CD4-positive, alpha-beta T cell treated with Interleukin-10 for 1 hour (primary cell): ENCODE measurements at places on chromosomes 12 and 14.

GRCh38 chr12:131151558-131152345 is 198.0 kb downstream of the ADGRD1 start:
- DNase-seq, result no peak

DNA sequence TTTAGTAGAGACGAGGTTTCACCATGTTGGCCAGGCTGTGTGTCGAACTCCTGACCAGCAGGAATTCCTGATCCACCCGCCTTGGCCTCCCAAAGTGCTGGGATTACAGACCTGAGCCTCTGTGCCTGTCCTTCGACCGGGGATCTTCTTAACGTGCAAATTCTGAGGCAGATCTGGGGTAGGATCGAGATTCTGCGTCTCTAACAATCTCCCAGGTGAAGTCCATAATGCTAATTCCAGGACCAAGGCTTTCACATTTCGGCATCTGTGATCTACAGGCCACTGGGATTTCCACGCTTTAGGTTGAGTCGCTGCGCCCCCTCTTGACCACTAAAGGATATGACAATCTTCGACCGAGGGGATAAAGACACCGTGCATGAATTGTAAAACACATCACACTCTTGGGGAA is 24.8 kb downstream of the FOS start:
- peak; percentile 78 for DNase-seq

DNA sequence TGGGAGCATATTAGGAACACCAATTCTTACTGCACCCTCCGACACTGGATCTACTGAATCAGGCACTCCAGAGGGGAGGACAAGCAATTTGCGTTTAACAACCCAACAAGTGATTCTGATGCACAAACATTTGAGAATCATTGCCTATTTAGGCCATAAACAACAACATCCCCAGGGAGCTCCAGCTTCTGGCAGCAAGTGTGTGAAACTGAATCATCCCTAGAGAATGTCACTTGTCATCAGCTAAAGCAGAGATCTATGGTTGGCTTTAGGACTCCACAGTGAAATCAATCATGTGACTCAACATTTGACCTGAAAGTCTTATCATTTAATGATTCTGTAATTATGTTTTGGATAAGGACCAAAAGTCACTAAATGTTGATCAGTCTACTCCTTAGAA is 505.0 kb upstream of the FLRT2 start:
- DNase-seq, result no peak

- no peak for DNase-seq
These were observed 48.7 kb upstream of the BCL11B start for GRCh38 chr14:99320621-99321235.

GRCh38 chr14:68414121-68414520 is 378.7 kb downstream of the ZFP36L1 start:
- DNase-seq, result no peak

GRCh38 chr12:127145929-127146789 is 1120.8 kb upstream of the TMEM132C start:
- DNase-seq, result peak; percentile 75

GRCh38 chr12:109899783-109900751 is at the start of gene TCHP:
Gene TCHP (plus strand): TSS chr12:109900274. CDS start chr12:109903027, 2,753 bp downstream.
- DNase-seq, result peak; percentile 82

DNA sequence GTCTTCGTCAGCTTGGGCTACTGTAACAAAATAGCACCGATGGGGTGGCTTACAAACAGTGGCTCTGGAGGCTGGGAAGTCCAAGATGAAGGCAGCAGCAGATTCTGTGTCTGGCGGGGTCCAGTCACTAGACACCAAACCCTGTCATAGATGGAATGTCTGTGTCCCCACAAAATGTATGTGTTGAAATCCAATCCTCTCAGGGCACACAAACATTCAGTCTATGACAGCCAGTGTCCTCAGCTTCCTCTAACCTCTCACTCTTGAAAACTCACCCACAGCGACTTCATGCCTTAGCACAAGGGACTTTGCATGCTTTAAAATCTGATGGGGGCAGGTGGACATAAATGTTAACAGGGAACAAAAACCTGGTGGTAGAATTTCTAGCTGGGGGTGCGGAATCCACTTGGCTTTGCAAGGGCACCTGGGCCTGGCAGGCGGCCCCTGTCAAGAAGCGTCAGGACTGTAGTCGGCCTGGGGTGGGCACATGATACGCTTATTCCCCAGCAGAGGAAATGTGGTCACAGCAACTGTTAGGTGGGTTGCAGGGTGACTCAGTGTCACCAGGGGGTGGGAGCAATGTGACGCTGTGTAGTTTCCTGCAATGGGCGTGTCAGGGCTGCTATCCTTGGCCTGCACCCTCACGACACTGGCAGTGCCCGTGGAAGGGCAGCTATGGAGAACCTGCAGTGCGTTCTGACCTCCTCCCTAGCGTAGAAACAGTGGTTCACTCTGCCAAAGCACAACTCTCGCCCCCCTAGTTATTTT is 17.7 kb downstream of the RIN3 start:
- DNase-seq, result peak; percentile 84
